ENCODE measurements at places on chromosomes 11 and 22.

DNA sequence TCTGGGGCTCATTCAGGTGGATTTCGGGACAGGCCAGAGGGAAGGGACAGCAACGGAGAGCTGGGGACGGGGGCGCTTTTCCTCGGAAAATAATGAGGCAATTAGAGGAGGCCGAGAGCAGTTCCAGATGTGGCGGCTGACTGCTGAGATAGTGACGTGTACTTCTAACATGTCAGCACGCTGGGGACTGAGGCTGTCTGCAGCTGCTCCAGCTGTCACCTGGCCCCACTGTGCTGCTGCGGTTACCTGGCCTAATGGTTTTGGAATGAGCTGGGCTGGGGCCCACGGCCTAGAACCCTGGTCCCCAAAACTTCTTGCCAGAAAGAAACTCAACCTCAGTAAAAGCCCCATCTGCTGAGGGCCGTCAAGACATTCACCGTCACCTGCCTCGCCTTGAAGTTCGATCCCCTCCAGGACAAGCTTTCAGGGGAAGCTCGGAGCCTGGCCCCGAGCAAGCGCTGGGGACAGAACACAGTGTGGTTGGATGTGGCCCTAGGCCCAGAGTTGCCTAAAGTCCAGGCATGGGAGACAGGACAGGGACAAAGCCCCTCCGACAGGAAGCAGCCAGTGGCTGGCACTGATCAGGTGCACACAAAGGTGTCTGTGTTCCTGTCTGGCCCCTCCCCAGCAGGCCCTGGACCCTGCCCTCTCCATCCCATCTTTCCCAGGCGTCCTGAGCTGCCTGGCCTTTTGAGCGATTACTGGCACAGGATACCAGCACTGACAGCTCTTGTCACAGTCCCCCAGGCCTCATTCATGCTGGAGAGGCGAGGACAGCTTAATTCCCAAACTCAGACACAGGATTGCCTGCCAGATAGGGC is 22.1 kb downstream of the RPUSD4 start:
- no peak for DNase-seq

DNA sequence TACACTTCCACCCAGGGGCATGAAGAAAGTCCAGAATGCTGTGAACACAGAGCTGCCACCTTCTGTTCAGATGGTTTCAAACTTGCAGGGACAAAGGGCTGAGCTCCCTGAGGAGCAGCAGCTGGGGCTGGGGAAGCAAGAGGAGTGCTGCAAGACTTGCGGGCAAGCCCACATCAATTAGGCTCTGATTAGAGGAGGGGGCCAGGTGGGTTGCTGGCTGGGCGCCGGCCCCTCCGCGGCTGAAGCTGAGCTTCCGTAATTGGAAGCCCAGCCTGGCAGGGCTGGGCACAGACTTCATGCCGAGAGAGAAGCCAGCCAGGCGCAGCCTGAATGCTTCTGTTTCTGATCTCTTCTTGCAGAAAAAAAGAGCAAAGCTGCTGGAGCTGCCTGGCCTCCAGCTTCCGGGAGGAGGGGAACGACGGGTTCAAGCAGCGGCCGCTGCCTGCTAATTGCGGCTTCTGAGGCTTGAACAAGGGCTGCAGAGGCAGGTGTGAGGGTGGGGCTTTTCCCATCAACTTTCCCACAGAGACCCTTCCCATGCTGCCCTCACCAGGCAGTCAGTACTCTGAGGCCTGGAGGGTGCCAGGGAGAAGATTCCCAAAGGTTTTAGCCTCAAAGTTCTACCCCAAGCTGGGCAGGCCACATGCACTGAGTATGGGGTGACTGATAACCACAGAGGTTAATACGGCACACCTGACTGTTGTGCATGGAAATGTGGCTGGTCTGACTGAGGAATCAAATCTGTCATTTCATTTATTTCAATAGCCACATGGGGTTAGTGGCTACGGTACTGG is 91.1 kb upstream of the LMO1 start:
- DNase-seq, result no peak

GRCh38 chr11:21911061-21911460 is 281.8 kb upstream of the ANO5 start:
- DNase-seq, result no peak

DNA sequence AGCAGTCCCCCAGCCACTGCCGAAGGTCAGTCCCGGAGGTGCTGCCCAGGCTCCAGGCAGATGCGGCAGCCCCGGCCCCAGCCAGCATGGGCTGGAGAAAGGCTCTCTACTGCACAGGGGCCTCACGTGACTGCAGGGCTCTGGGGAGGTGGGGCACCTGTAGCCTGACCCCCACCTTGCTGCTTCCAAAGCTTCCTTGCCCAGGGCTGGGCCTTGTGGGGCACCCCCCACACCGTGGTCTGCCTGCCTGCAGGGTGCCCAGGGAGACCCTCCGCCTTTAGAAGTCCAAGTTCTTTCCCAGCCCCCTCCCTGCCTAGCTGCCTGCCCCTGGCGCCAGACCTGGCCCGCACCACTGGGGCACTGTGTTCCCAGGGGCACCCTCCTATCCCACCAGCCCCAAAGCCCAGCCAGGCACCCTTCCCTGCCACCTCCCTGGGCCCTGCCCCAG is 28.4 kb upstream of the TXNRD2 start:
- no peak for DNase-seq

GRCh38 chr11:120211522-120212258 is 858 bp downstream of the OAF start:
- DNase-seq, result no peak

- no peak for DNase-seq
Observed at GRCh38 chr11:95412074-95412473, 181.1 kb upstream of the SESN3 start.

DNA sequence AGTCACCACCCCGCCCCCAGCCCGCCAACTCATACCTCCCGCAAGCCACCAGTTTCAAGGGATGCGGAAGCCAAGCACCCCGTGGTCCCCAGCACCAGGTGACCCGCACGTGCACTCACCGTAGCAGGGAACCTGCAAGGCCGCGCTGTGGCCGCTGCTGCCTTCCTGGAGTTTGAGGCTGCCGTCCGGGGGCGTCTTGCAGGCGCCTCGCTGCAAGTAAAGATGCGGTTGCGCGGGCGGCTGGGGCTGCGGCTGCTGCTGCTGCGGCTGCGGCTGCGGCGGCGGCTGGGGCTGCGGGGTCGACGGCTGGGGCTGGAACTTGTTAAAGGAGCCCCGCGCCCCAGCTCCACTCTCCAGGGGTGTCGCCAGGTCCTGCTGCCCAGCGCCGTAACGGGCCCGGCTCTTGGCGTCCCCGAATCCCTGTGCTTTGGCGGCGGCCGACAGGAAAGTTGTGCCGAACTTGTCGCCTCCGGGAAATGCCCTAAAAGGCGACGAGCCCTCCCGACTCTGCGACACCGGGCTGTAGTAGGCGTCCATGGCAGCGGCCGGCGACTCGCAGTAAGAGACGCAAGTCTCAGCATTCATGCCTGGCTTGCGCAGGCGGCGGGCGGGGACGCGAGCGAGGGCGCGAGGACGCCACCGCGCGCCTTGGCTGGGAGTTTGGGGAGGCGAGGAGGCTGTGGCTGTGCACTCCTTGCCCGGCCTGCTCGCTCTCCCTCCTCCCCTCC is at the start of gene ALX4:
TSS of gene ALX4 (minus strand) at position 662 of the 728 bp plus-strand sequence. CDS start at position 585, 77 bp downstream.
- DNase-seq, result no peak

GRCh38 chr11:10696468-10697322 is 3.1 kb upstream of the IRAG1 start:
- DNase-seq, result no peak

Measured in T-helper 2 cell (primary cell).